Memory B cell (primary cell): ENCODE measurements at places on chromosomes 6 and 20.
A peak's percentile ranks its signal among the peaks of the same experiment; 100 is the strongest.

DNA sequence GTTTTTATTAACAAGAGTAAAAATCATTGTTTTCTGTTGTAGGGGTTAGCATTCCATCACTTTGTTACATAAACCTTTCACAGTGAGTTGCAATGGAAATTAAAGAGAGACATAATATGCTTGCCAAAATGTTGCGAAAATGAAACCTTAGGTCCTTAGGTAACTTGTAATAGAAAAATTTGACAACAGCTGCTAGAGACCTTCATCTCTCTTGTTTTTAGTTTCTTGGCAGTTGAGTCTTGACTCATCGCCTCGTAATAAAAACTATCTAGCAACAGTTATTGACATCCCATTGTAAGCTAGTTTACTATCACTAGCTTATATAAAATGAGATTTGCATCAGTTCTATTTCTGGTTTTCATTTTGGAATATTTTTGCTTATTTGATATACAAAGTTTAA lies 179.0 kb upstream of the MMS22L start:
- H3K27me3 ChIP-seq: peaks cover 3% of the 10 kb centered on the region
- no peak for DNase-seq
- no peak overlapping the region for H3K4me3 ChIP-seq
- H3K4me1 ChIP-seq: no peaks in the 10 kb centered on the region
- H3K36me3 ChIP-seq: no peaks in the 10 kb centered on the region

DNA sequence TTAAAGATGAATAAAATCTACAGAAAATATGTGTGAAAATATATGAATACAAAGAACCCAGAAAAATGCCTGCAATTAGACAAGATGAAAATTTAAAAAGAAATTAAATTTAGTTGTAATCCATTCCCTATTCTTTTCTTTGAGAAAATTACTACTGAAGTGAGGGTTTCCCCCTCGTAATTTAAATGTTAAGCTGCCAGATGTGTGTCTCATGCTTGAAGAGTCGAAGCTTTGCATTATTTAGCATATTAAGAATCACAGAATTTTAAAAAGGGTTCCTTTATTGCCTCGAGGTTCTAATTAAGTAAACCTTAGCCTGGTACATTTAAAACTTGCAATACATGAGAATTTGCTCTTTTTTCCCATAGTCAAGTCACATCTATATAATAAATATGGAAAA lies 630.1 kb downstream of the TFAP2A start:
- no peaks in the 10 kb centered on the region for H3K27me3 ChIP-seq
- H3K36me3 ChIP-seq: no peaks in the 10 kb centered on the region
- no peak overlapping the region for H3K27ac ChIP-seq
- no peaks in the 10 kb centered on the region for H3K4me1 ChIP-seq

GRCh38 chr6:33696548-33697518 lies 14.7 kb downstream of the UQCC2 start:
- peak; percentile 44 for DNase-seq
- H3K36me3 ChIP-seq: peaks cover 6% of the 10 kb centered on the region
- H3K4me3 ChIP-seq: peak overlapping the region; percentile 66
- no peaks in the 10 kb centered on the region for H3K27me3 ChIP-seq

- no peaks in the 10 kb centered on the region for H3K27me3 ChIP-seq
- no peak for DNase-seq
- H3K27ac ChIP-seq: no peak overlapping the region
- no peak overlapping the region for H3K4me3 ChIP-seq
- H3K36me3 ChIP-seq: no peaks in the 10 kb centered on the region
Observed at GRCh38 chr20:60168963-60169362, 210.7 kb downstream of the CDH26 start.

- peaks cover 38% of the 10 kb centered on the region for H3K27me3 ChIP-seq
- H3K36me3 ChIP-seq: no peaks in the 10 kb centered on the region
- peak overlapping the region; percentile 88 for H3K4me3 ChIP-seq
- H3K27ac ChIP-seq: peak overlapping the region; percentile 20
- DNase-seq: no peak
- H3K4me1 ChIP-seq: peaks cover 19% of the 10 kb centered on the region
Observed at GRCh38 chr6:157235600-157236039, 87.7 kb downstream of the TMEM242 start.

DNA sequence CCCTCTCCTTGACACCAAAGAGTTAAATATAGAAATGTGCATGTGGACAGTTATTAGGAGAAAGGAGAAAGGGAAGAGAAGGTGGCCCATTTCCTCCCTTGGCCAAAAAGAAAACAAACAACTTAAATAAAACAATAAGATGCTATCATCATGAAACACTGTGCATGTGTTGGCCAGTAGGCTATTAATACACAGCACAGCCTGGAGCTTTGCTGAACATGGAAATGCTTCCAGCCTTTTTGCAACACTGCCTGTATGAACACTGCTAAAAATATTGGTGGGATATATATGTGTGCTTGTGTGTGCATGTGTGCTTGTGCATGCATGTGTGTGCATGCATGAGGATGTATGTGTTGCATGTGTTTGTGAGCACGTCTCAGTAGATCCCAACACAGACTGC lies 100.4 kb downstream of the LY86 start:
- peaks cover 6% of the 10 kb centered on the region for H3K36me3 ChIP-seq
- H3K27me3 ChIP-seq: no peaks in the 10 kb centered on the region
- no peak overlapping the region for H3K27ac ChIP-seq
- H3K4me1 ChIP-seq: peaks cover 13% of the 10 kb centered on the region
- no peak overlapping the region for H3K4me3 ChIP-seq

DNA sequence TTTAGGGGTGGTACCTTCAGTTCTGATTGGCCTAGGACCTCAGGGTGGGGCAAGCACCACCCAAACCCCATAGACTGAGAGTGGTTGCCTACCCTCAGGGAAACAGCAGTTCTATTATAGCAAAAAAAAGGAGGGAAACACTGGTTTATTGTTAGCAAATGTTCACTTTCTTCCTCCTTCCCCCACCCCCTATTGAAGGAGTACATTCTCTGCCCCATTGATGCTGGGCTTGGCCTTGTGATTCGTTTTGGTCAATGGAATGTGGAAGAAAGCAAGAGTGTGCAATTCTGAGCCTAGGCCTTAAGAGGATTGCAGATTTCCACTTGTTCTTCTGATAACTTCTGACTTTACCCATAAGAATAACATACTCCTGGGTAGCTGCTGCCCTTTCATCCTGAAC lies 255.8 kb downstream of the NFATC2 start:
- no peaks in the 10 kb centered on the region for H3K4me1 ChIP-seq
- H3K27ac ChIP-seq: no peak overlapping the region
- no peak overlapping the region for H3K4me3 ChIP-seq

DNA sequence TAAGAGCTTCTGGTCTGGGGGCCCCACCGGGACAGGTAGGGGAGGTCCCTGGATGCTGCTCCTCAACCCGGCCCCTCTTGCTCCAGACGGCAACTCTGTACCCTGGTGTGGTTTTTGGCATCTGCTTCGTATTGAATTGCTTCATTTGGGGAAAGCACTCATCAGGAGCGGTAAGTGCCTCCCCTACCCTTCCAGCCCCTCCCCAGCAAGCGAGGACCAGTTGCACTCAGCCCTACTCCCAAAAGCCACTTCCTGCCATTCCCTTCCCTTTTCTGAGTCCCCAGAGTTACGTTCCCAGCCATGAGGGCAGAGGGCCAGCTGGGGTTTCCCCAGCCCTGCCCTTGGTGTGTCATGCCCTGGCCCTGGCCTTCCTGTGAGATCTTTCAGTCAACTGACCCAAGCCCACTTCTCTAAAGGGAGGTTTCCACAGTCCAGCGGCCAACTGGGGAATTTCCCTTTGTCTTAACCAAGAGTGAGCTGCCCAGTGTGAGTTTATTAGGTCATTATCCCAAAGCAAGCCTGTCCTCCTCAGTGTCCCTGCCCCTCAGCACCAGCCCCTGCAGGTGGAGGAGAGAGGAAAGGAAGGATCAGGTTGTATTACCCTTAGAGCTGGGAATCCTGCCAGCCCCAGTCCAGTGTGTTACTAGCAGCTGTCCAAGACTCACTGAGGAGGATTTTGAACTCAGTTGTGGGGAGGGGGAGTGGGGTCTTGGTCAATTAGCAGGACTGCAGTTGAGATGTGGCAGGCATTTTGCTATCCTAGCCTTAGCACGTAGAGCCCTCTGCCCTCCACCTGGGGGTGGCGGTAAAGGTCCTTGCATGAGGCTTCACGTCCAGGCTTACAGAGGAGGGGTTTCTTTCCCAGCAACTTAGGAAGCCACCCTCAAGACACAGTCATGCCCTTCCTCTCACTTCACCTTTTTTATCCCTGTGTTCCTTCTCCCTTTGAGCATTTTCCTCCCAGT lies 45.8 kb downstream of the TM9SF4 start:
- DNase-seq: no peak
- H3K4me3 ChIP-seq: no peak overlapping the region
- no peaks in the 10 kb centered on the region for H3K4me1 ChIP-seq
- no peaks in the 10 kb centered on the region for H3K27me3 ChIP-seq
- no peak overlapping the region for H3K27ac ChIP-seq

- no peak overlapping the region for H3K4me3 ChIP-seq
- H3K36me3 ChIP-seq: no peaks in the 10 kb centered on the region
- H3K27me3 ChIP-seq: peaks cover 10% of the 10 kb centered on the region
- no peak for DNase-seq
Observed at GRCh38 chr6:99867026-99867425, 127.0 kb downstream of the MCHR2 start.

DNA sequence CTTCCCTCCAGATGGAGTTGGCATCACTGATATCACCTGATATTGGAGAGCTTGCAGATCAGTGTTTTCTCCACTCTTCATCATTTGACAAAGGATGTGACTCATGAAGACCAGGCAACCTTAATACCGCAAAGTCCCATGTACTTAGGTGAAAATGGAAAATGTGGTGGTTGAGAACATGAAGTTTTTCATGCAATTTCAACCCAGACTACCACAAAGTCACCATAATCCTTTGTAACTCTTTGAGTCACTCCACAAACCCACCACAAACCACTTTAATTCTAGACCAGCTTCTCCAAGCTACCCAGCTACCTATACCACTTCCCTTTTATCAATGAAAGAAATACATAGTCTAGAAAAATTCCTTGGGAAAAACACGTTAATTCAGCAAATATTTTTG lies 7.1 kb downstream of the NHLRC1 start:
- peaks cover 5% of the 10 kb centered on the region for H3K27me3 ChIP-seq
- H3K27ac ChIP-seq: no peak overlapping the region
- DNase-seq: no peak
- no peaks in the 10 kb centered on the region for H3K36me3 ChIP-seq

DNA sequence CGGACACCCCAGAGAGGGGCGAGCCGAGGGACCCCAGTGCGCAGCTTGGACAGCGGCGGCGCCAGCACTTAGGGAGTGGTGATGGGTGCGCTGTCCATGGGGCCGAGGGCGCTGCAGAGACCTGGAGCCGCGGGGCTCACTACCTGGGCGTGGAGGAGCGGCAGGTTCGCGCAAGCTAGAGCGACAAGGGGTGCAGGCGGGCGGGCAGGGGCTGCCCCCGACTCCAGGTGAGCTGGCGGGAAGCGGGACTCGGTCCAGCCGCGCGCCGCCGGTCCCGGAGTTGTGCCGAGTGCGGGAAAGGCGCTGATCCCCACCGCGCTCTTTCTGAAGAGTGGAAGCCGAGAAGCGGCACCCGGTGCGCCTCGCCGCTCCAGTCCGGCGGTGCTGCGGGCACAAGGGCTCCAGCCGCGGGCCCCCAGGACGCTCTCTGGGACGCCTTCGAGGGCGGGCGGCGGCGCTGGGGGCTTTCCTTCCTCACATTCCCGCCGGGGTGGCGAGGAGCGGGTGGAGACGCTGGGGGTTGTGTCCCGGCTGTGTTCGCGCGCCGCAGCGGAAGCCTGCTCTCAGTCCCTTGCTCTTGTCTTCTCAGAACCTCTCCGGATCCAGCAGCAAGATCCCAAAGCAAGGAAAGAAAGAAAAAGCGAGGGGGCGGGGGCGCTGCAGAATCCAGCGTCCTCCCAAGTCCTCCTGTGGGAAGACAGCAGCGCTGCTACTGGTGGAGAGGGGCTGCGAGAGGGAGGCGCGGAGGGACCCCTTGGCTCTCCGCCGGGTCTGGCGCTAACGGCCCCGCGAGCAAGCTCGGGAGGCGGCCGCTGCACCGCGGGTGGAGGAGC lies at the start of gene B3GAT2:
TSS of gene B3GAT2 (minus strand) at position 610 of the 833 bp plus-strand sequence. CDS start 631 bp downstream, outside the sequence.
- peak; percentile 27 for DNase-seq
- peak within 1 kb of the TSS; percentile 82 for H3K4me3 ChIP-seq

- H3K27ac ChIP-seq: no peak overlapping the region
- H3K4me1 ChIP-seq: no peaks in the 10 kb centered on the region
- H3K36me3 ChIP-seq: no peaks in the 10 kb centered on the region
- H3K27me3 ChIP-seq: no peaks in the 10 kb centered on the region
- no peak for DNase-seq
- no peak overlapping the region for H3K4me3 ChIP-seq
Observed at GRCh38 chr6:83417880-83418663, 12.8 kb downstream of the ME1 start.

GRCh38 chr6:30954631-30955366 lies 14.0 kb downstream of the MUCL3 start:
- H3K4me3 ChIP-seq: peak overlapping the region; percentile 88
- peaks cover 5% of the 10 kb centered on the region for H3K4me1 ChIP-seq
- peak overlapping the region; percentile 77 for H3K27ac ChIP-seq
- peaks cover 7% of the 10 kb centered on the region for H3K36me3 ChIP-seq

GRCh38 chr6:79005024-79005423 lies 73.0 kb downstream of the PHIP start:
- no peak overlapping the region for H3K27ac ChIP-seq
- H3K27me3 ChIP-seq: no peaks in the 10 kb centered on the region
- H3K4me3 ChIP-seq: no peak overlapping the region
- no peaks in the 10 kb centered on the region for H3K4me1 ChIP-seq

DNA sequence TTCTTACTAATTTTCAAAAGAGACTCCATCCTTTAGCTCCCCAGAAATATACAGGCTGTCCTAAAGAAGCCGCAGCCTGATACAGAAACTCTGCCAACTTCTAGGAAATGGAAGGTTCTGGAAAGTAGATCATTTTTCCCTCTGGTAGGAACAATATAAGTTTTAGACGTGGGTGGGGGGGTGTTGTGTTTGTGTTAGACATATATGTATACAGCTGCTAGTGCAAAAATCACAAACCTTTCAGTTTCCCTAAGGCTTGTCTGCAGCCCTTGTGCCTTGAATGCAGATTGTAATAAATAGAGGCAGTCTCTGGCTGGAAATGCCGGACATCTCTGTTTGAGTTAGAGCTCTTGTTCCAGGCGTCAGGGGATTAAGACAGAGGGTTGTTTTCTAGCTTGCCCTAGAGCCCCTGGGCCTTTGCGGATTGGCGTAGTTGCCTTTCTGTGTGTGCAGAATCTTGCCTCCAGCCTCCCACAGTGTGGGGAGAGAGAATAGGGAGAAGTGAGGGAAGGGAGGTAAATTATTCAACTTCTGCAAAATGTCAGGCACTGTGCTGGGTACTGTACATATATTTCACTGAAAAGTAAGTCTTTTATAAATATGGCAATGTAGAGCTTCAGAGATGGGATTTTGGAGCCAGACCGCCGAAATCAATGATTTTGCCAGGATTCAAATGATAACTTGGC lies 269.7 kb downstream of the PRL start:
- DNase-seq: no peak
- no peaks in the 10 kb centered on the region for H3K4me1 ChIP-seq
- H3K27me3 ChIP-seq: peaks cover 1% of the 10 kb centered on the region
- H3K4me3 ChIP-seq: no peak overlapping the region

- H3K36me3 ChIP-seq: no peaks in the 10 kb centered on the region
- no peak overlapping the region for H3K27ac ChIP-seq
- H3K4me1 ChIP-seq: no peaks in the 10 kb centered on the region
- no peak overlapping the region for H3K4me3 ChIP-seq
Observed at GRCh38 chr6:92888316-92888715, 531.0 kb downstream of the EPHA7 start.

GRCh38 chr6:16635291-16635809 lies 125.9 kb downstream of the ATXN1 start:
- H3K36me3 ChIP-seq: peaks cover 7% of the 10 kb centered on the region
- no peak for DNase-seq
- H3K4me3 ChIP-seq: no peak overlapping the region
- no peak overlapping the region for H3K27ac ChIP-seq
